NCI-H526 treated with DMSO at 0.1 percent for 48 hours (cell line): ENCODE measurements at places on chromosomes 16 and 17.

GRCh38 chr17:50853781-50854180 is 12.4 kb downstream of the TOB1 start:
- DNase-seq: no peak

GRCh38 chr17:80363120-80363515 is 51.8 kb upstream of the ENDOV start:
- no peak for DNase-seq

- no peak for DNase-seq
Measured at GRCh38 chr16:14501331-14502255, 128.5 kb downstream of the PARN start.

DNA sequence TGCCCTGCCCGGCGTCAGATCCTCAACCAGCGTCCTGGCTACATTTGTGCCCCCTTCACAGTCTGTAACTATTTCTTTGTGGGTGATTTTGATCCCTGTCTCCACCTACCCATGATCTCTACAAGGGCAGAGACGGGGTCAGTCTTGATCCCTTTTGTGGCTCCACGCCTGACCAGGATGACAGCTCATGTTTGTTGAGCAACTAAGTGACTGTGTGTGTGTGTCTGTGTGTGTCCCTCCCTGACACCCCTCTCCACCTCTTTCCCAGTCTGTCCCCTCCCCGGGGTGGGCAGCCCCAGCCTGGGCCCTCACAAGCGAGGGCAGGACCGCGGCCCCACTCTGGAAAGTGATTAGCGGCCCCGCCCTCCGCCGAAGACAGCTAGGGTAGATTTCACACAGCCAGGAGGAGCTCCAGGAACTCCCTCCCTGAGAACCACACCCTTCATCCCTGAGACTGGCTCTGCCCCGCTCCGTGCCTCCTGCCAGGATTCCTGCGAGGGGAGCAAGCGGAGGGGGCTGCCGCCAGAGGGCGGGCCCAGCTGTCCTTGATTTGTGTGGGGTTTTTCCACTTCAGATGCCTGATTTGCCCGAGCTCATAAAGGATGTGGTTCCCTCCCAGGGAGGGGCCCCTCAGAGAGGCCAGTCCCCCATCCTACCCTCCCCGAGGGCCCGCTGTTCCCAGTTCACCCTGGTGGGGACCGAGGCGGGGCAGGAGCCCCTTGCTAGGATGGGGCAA is 5.3 kb upstream of the HS3ST6 start:
- no peak for DNase-seq

DNA sequence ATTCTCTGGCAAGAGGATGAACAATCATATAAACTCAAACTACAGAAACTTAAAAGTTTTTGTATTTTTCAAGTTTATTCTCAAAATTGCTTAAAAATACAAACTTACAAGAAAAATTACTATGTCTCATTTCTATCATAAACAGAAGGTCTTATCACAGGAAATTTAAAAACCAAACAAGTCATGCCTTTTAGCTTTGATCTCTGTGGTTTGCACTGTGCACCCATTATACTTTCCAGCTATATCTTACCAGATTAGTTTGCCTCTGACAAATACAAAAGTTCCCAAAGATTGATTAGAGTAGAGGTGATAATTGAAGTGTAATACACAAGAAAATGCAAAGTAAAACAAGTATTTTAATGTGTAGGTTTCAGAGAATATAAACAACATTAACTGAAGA is 117.4 kb downstream of the MYO1D start:
- no peak for DNase-seq

DNA sequence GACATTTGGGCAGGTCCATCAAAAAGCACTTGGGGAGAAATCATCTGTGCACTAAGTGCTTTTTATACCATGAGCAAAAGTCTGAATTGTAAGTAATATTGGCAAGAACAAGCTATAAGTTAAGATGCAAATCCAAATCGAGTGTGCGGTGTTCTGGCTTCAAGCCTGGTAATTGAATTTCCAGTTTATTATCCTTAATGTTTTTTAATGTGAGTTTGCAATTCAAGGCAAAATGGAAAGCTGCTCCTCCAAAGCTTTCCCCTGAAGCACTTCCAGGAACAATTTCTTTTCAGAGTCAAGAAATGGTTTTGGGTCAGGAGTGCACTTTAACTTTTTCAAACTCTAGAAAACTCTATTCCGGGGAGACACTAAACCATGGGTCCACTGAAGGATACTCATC is 445.7 kb downstream of the TOX3 start:
- DNase-seq: no peak

- no peak for DNase-seq
Measured at GRCh38 chr16:22955461-22956070, 141.6 kb downstream of the HS3ST2 start.

DNA sequence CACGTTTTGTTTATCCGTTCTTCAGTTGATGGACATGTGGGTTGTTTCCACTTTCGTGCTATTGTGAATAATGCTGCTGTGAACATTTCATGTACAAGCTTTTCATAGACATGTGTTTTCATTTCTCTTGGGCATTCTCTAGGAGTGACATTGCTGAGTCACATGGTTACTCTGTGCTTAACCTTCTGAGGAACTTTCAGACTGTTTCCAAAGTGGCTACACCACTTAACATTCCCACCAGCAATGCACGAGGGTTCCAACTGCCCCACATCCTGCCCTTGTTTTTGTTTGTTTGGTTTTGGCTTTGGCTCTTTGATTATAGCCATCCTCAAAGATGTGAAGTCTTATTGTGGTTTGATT is 14.2 kb upstream of the PEMT start:
- DNase-seq: no peak

GRCh38 chr17:57405491-57406072 is 149.3 kb downstream of the MSI2 start:
- DNase-seq: no peak

- no peak for DNase-seq
Measured at GRCh38 chr16:75052481-75053202, 53.8 kb downstream of the ZNRF1 start.

GRCh38 chr17:40070709-40071312 is 8.0 kb downstream of the THRA start:
- DNase-seq: no peak

DNA sequence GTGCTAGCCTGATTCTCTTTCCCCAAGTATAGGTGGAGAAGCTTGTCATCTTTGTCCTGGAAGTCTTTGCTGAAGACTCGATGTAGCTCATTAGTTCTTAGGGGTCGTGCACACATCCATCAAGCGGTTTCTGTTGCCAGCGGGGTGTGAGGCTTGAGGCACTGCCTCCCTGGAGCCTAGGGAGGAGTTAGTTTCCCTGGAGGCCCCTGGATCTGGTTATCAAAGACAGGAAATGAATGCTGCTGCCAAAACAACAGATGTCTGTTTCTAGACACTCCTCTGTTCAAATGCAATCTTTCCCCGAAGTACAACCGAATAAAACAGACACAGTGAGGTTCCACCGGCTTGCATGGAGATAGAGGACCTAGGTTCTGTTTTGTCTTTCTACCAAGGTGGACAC is 17.5 kb downstream of the HS3ST4 start:
- no peak for DNase-seq

- no peak for DNase-seq
Measured at GRCh38 chr16:9351841-9352434, 260.5 kb downstream of the HAPSTR1 start.

GRCh38 chr17:20116683-20117309 is 107.6 kb downstream of the SPECC1 start:
- DNase-seq: no peak

- no peak for DNase-seq
Measured at GRCh38 chr16:82761858-82762257, 135.1 kb downstream of the CDH13 start.

- no peak for DNase-seq
Measured at GRCh38 chr16:58032710-58033293, 7.2 kb downstream of the MMP15 start.

GRCh38 chr17:27797390-27798091 is 2.8 kb downstream of the NOS2 start:
- DNase-seq: no peak

DNA sequence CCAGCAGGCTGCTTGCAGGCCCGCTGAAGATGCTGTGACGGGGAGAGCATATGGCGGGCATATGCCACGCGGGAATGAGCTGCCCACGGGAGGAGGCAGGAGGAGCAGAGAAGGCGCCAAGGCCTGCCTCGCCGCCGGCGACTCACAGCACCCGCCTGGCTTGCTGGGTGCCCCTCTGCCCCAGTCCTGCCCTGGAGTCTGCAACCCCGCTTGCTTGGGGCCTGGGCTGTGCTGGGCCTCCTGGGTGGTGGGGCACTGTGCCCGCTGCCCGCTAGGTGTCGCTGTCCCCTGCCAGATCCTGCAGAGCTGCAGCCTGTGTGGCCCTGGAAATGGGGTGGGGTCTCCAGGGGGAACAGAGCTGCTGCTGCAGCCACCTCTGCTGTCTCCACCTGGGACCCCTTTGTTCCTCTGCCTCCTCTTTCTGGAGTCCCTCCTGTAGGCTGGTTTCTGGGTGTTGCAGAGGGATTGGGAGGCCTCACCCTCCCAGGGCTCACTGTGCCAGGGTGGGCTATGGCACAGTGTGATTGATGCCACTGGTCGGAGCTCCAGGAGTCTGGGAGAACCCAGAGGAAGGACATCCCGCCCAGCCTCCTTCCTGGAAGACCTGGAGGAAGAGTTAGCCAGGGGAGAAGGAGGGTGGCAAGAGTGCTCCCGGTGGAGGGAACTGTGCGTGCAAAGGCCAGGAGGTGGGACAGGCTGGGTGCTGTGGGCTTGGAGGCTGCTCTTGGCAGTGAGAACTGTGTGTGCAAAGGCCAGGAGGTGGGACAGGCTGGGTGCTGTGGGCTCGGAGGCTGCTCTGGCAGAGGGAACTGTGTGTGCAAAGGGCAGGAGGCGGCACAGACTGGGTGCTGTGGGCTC is 141.0 kb upstream of the CIBAR2 start:
- no peak for DNase-seq

GRCh38 chr16:30666681-30667080 is 8.4 kb downstream of the FBRS start:
- DNase-seq: no peak

DNA sequence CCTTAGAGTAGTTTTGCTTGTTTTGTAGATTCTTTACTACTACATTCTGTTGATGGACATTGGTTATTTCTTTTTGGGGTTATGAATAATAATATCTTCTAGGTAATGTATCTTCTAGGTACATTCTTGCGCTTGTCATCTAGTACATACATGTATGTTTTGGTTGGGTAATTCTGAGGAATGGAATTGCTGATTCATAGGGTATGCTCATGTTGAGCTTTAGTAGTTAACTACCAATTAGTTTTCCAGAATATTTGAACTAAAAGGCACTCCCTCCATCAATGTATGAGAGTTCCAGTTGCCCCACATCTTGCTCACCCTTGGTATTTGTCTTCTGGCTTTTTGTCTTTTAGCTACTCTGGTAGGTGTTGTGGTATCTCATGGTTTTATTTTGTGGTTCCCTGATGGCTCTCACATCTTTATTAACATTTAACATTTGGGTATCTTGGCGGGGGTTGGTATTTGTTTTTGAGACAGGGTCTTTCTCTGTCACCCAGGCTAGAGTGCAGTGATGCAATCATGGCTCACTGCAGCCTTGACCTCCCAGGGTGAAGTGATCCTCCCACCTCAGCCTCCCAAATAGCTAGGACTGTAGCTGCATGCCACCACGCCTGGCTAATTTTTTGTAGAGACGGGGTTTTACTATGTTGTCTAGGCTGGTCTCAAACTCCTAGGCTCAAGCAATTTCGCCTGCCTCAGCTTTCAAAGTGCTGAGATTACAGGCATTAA is 47.1 kb downstream of the SLC6A4 start:
- DNase-seq: no peak

GRCh38 chr17:77281904-77282367 is 141.2 kb downstream of the SEC14L1 start:
- peak; percentile 38 for DNase-seq

DNA sequence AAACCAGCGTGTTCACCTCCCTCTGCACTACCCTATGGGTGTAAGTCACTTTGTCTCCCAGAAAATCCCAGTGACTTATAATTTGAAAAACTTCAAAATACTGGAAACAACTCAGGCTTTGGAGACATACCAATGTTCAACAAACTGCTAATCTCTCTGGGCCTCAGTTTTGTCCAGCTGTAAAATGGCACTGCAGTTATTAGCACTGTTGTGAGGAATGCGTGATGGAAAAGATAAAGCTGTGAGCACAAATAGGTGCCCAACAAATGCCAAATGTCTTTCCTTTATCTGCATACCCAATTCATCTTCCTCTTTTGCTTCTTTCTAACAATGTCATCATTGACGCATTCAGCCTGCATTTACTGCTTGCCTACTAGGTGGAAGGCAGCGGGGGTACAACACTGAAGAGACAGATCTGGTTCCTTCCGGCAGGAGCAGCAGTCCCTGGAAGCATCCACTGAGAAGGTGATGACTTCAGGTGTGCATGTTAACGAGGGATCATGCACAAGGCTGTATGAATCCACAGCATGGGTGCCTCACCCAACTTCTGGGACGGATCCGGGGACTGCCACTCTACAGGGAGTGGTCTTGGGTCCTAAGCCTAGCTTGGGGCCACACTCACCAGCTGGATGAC is 63.4 kb downstream of the CYTH1 start:
- no peak for DNase-seq

- peak; percentile 29 for DNase-seq
Measured at GRCh38 chr17:81332914-81333528, 37.9 kb upstream of the SLC38A10 start.

GRCh38 chr17:63311416-63311937 is 134.6 kb downstream of the CYB561 start:
- no peak for DNase-seq

DNA sequence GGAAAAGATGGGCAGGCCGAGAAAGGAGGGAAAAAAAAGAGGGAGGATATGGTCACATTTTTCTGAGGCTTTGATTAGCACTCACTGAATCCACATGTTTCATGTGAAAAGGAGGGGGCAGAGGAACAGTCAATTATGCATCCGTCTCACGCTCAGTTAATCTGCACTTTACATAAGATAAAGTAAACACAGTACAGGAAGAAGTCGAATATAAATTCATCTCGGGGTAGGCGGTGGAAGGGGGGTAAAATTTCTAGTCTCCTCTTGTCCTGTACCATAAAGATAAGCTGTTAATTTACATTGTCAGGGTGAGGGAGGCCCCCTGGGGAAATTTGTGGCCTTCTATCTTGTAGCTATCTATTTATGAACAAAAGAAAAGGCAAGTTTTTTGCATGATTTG is 73.1 kb upstream of the CES5A start:
- no peak for DNase-seq

- no peak for DNase-seq
Measured at GRCh38 chr16:65032387-65032786, 89.5 kb downstream of the CDH11 start.

GRCh38 chr17:19644493-19645210 is 3.9 kb upstream of the ALDH3A2 start:
- no peak for DNase-seq

- DNase-seq: no peak
Measured at GRCh38 chr17:41773731-41774193, 12.7 kb downstream of the JUP start.

DNA sequence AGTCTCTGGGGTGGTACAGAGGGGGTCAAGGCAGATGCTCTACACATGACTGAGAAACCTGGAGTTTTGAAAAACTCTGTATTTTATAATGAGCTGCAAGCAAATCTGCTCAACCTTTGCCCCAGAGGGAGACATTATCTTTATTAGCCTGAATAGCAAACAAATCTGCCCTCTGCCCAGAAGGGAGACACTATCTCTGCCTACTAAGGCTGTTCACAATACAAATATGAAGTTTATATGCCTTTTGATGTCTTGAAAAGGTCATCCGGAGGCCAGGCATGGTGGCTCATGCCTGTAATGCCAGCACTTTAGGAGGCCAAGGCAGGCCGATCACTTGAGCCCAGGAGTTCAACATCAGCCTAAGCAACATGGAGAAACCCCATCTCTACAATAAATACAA is 11.0 kb upstream of the XYLT1 start:
- DNase-seq: no peak
